Thyroid gland (tissue), 4 donors: ENCODE measurements at places on chromosomes 6 and 20. TPM values are rescaled to one million over a fixed set of nuclear protein-coding genes. Genes with fewer than 3 reads are reported as not detected.

Gene PTCHD4
- total RNA-seq = 4.0 TPM

Gene CUL9
- total RNA-seq = 59.4 TPM

Gene SUN5
- not detected for total RNA-seq

Gene CYP39A1
- 18.3 TPM for total RNA-seq
